ENCODE measurements at places on chromosomes 2 and 18. TPM values are rescaled to one million over a fixed set of nuclear protein-coding genes. Genes with fewer than 3 reads are reported as not detected.

DNA sequence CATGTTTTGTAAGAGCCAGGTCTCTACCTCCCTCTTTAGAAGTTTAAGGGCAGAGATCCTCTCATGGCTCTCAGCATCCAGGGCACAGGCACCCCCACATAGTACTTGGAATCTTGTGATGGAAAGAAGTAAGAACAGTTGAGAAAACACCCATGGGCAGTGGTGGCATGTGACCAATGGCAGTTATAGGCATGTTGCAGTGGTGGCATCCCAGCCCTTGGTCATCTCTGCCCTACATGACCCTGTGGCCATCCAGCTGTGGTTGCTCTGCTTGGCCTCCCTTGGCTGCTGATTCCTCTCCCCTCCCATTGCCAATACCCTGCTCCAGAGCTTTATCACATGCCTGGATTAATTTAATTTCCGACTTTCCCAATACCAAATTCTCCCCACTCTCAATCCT lies 13.3 kb upstream of the MSH2 start:
- DNase-seq, result no peak

- no peak for DNase-seq
Observed at GRCh38 chr2:126860385-126860784, 38.3 kb upstream of the TEX51 start.

GRCh38 chr2:12556762-12557161 lies 160.0 kb upstream of the TRIB2 start:
- no peak for DNase-seq

GRCh38 chr2:33219114-33219513 lies 257.3 kb upstream of the RASGRP3 start:
- DNase-seq, result no peak

DNA sequence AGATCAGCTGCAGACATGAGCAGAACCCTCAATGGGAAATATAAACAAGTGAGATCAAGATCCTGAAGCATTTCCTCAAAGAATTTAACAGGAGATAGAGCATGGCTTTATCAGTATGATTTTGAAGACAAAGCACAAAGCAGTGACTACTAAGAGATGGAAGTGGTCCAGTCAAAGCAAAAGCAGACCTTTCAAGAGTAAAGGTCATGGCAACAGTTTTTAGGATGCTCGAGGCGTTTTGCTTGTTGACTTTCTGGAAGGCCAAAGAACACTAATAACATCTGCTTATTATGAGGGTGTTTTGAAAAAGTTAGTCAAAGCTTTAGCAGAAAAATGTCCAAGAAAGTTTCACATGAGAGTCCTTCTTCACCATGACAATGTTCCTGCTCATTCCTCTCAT lies 128.5 kb downstream of the KCNE4 start:
- no peak for DNase-seq

- no peak for DNase-seq
Observed at GRCh38 chr18:39862341-39862740, 2092.7 kb upstream of the PIK3C3 start.

Gene ARHGAP25
- polyA plus RNA-seq, result 2.6 TPM

- DNase-seq, result no peak
Observed at GRCh38 chr2:136242687-136243277, 124.8 kb upstream of the CXCR4 start.

Gene ARID5A
- polyA plus RNA-seq, result 42.9 TPM

DNA sequence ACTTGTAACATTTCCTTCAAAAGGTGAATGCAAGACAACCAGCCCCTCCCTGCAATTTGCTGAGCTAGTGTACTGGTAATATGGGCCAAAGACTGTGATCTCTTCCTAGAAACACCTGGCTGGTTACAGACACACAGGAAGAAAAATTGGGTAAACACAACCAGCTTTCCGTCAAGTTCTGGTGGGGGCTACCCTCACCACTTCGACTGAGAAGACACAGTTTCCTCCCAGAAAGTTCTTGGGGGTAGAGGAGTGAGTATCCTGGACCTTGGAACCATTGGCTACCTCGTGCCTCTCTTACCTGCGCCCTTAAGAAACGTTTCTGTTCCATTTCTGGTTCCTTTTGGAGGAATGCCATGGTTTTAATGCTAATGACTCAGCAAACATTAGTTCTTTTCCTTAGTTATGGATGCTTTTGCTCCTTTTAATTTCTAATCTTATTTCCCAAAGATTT lies 120.9 kb upstream of the DLX2 start:
- DNase-seq, result no peak

GRCh38 chr2:7601990-7602389 lies 684.8 kb downstream of the RNF144A start:
- DNase-seq, result no peak

DNA sequence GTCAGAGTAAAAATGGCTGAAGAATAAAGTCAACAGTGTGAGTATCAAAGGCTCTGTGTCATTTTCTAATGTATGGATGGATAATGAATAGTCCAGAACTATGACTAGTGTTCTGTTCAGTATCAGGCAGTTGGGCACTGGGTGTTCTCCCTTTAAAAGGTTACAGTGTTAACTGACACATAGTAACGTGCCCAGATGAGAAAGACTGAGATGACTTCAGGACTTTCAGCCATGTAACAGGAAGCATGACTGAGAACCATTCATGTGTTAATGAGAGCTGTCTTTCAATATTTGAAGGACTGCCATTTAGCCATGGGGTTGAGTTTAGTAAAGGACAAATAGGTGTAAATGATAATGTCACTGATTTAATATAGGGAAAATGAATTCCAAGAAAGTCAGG lies 187.1 kb downstream of the GULP1 start:
- no peak for DNase-seq

DNA sequence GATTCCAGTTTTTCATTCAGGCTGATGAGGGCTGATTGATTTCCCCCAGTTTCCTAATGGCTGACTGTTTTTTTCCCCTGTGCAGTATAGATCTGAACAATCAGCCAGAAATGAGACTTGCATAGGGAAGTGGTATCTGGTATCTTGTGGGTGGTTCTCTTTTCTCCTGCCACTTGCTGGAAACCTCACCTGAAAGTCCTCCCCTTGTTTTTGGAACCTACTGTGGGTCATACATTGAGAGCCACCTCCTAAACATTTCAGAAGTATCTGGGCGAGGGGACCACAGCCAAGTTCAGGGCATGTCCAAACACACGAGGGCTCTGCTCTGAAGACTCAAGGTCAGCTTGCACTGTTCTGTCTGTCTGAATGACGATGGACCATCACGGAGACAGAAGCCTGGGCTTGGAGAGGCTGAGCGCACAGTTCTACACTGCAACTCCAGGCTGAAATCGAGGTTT lies 19.3 kb downstream of the ALPK2 start:
- DNase-seq, result no peak

- DNase-seq, result no peak
Observed at GRCh38 chr2:37774976-37775907, 103.8 kb upstream of the CDC42EP3 start.

DNA sequence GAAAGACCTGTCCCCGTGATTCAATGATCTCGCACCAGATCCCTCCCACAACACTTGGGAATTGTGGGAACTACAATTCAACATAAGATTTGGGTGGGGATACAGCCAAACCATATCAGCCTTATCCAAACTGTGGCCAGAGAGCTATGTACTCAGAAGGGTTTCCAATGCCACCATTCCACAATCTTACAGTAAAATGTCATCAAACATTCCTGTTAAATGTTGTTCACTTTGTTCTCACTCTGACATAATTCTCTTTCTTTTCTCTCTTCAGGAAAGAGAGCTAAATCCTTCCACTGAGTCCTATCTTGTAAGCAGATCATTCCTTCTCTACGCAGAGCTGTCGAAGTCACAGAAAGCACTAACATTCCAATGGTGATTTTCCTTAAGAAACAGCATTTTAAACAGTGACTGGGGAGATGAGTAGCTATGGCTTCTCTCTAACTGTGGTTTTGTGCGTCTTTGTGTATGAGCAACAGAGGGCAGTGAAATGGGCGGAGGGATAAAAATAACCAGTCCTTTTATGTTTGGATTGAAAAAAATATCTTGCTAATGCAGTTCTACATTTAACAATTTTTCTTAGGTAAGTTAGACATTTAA lies 684.7 kb downstream of the EPHA4 start:
- no peak for DNase-seq

GRCh38 chr2:43068631-43069517 lies 157.5 kb downstream of the ZFP36L2 start:
- no peak for DNase-seq

GRCh38 chr2:20568501-20569463 lies 82.1 kb downstream of the HS1BP3 start:
- DNase-seq, result no peak

Gene EFEMP1
- 15.7 TPM for polyA plus RNA-seq

Gene RASGRP3
- 14.9 TPM for polyA plus RNA-seq

DNA sequence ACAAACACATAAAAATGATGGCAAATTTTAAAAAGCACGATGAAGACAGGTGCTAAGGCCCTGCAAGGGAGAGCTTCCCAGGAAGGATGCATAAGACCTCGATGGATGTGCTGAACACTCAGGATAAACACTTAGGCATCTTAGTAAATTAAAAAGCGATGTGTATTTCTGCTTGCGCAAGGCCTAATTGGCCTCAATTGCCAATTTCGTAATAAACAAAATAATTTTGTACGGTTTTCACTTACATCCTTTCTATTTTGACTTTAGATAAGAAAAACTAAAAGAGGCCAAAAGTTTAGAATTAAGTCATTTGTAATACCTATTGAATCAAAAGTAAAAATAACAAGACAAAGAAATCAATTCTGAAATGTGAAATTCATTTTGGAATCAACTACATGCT lies 189.1 kb downstream of the TCF4 start:
- no peak for DNase-seq

Gene GRHL1
- 0.29 TPM for polyA plus RNA-seq

Gene CNTNAP5
- not detected for polyA plus RNA-seq

- DNase-seq, result no peak
Observed at GRCh38 chr18:79043288-79043687, 25.9 kb upstream of the ATP9B start.

Gene NAT8
- not detected for polyA plus RNA-seq

DNA sequence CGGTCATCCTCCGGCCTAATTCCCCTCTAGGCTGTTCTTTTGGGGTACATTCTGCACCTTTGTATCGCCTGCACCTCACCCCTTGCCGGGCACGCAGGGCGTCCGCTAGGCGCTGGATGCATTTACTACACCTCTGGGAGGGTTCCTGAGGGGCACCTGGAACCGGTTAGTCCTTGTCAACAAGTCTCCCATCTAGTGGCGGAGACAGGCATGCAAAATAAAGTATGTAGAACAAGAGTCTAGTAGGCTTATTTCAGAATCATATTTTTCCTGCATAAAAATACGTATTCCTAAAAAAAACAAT lies 705 bp upstream of the TEX261 start:
- no peak for DNase-seq

Gene LGALSL
- polyA plus RNA-seq, result 5.8 TPM

DNA sequence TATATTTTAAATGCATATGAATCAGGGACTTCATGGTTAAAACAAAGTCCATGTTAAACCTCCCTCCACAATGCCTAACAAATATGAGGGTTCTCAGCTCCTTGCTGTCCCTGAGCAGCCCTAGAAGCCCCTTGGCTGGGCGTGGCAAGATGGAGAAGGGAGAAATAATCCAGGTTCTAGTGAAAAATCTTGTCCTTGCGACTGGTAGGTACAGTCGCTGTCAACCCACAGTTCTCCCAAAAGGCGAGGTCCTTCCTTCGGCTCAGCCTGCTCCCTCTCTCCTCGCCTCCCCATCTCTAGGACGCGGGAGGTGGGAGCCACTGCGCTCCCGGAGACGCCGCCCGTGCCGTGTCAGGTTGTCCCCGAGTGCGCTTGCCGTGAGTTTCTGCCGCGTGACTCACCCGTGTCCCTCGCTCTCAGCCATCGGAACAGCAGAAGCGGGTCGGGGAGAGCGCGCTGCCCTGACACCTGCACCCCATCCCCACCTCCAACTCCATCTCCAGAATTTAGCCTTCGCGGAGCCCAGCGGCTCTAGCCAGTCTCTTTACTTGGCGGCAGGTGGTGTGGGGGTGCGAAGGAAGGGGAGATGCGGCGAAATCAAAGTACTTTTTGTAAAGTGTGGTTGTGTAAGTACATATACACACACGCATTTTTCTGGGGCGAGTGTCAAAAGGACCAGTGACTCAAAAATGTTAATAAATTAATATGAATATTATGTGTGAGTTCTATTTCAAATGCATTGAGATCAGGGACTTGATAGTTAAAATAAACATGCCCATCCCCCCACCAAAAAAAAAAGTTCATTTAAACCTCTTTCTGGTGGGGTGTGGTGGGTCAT lies 65.1 kb upstream of the TMEM17 start:
- DNase-seq, result peak; percentile 9

DNA sequence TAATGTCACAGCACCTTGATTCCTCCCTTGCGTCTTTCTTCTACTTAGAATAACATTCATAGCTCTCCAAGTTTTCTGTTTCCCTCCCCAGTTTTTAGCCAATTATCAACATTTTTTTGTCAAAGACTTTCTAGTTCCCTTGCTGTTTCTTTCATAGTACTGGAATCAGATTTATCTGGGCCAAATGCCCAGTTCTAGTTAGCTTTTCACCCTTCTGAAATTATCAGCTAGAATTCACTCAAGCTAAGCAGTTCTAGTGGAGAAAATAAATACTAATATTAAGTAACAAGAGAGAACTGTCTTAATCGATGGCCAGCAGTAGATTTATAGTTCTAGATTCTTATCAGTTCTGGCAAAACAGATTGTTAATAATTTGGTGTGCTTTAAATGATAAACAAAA lies 36.2 kb downstream of the EFEMP1 start:
- no peak for DNase-seq

Gene IGFBP2
- polyA plus RNA-seq, result 75.4 TPM

GRCh38 chr18:72372076-72372475 lies 172.1 kb downstream of the CBLN2 start:
- DNase-seq, result no peak

DNA sequence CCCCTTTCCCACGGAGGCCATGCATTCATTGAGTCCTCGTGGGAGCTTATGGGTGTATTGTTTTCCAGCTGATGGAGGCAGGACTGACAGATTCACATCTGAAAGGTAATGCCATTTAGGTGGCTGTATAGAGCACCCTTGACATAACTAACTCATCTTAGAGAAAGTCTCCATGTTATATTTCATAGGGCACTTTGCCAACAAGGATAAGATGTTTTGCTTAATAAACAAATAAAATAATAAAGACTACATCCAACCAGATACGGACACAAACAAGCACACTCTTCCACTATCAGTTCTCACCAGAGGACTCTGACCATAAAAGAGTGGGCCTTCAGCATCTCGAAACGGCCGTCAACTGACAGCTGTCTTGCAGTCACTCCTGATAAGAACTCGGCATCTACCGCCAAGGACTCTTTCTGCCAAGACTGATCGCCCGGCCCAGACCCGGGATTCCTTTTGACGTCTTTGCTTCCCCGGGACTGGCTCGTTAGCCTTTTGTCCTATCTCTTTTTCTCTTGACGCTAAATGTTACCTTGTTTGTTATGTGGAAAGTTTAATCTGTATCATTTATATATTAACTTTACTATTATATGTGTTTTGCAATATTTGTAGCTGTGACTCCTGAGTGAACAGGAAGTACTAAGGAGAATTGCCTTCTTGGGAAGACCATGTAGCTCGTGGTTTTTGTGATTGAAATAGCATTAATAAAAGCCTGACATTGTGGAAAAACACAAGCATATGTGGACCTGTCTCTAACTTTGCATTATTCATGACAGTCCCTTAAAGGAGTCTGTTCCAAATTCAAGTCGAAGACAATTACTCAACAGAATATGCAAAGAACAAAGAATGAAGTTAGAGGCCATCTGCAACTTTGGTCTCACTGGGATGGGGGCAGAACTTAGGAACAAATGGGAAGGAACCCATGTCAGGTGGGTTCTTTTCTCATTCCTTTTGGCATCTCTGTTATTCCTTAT lies 195.1 kb downstream of the LPIN1 start:
- DNase-seq, result peak; percentile 9

Gene AKAIN1
- polyA plus RNA-seq, result not detected
